ENCODE measurements at places on chromosomes 4 and X. TPM values are rescaled to one million over a fixed set of nuclear protein-coding genes. Genes with fewer than 3 reads are reported as not detected.

DNA sequence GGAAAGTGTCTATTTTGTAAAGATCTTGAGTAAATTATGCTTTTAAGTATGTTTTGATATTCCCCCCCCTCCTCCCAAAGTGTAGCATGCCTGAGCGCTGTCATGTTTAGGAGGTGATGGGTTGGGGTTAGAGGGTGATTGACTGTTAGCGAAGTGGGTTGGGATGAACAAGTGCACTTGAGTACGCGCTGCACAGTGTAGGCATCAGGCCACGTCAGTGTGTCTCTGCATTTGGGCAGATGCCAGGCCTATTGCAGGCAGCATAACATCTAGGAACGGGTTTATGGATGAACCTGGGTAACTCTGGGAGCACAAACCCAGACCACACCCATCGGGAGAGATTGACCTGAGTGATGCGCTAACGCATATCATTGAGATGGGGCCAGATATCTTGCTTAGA, 111.2 kb downstream of the TBL1X start:
- H3K4me3 ChIP-seq = no peak overlapping the region
- H3K27ac ChIP-seq = no peak overlapping the region
- H3K36me3 ChIP-seq = no peaks in the 10 kb centered on the region
- no peak for DNase-seq
- H3K4me1 ChIP-seq = no peaks in the 10 kb centered on the region

GRCh38 chr4:140450352-140450751, 22.9 kb upstream of the CLGN start:
- H3K4me1 ChIP-seq = no peaks in the 10 kb centered on the region
- no peak for DNase-seq
- H3K27ac ChIP-seq = no peak overlapping the region
- no peaks in the 10 kb centered on the region for H3K36me3 ChIP-seq
- H3K27me3 ChIP-seq = no peaks in the 10 kb centered on the region

RLIM gene
- 24.3 TPM for total RNA-seq

BMPR1B gene
- total RNA-seq = 1.8 TPM

GRCh38 chr4:179989975-179990374, 2253.2 kb upstream of the TENM3 start:
- H3K27ac ChIP-seq = no peak overlapping the region
- DNase-seq = no peak
- H3K27me3 ChIP-seq = no peaks in the 10 kb centered on the region
- H3K36me3 ChIP-seq = no peaks in the 10 kb centered on the region
- H3K4me3 ChIP-seq = no peak overlapping the region

NUDT6 gene
- 6.3 TPM for total RNA-seq

- H3K27ac ChIP-seq = no peak overlapping the region
- DNase-seq = no peak
- no peak overlapping the region for H3K4me3 ChIP-seq
- H3K27me3 ChIP-seq = no peaks in the 10 kb centered on the region
Measured at GRCh38 chrX:34401411-34401810, 255.7 kb downstream of the TMEM47 start.
